ENCODE measurements at places on chromosomes 13 and 19.
A peak's percentile ranks its signal among the peaks of the same experiment; 100 is the strongest.

- no peak for DNase-seq
Measured at GRCh38 chr19:4606921-4607678, 32.2 kb upstream of the TNFAIP8L1 start.

GRCh38 chr19:40147693-40148347 is 43.4 kb upstream of the MAP3K10 start:
- DNase-seq: no peak

GRCh38 chr13:113668491-113668971 is 1.5 kb downstream of the GRK1 start:
- DNase-seq: no peak

- DNase-seq: no peak
Measured at GRCh38 chr13:45441633-45442032, 23.1 kb upstream of the COG3 start.

- DNase-seq: no peak
Measured at GRCh38 chr13:39336207-39336606, 266.8 kb downstream of the LHFPL6 start.

GRCh38 chr13:112664501-112665203 is 25.2 kb upstream of the ATP11A start:
- no peak for DNase-seq

DNA sequence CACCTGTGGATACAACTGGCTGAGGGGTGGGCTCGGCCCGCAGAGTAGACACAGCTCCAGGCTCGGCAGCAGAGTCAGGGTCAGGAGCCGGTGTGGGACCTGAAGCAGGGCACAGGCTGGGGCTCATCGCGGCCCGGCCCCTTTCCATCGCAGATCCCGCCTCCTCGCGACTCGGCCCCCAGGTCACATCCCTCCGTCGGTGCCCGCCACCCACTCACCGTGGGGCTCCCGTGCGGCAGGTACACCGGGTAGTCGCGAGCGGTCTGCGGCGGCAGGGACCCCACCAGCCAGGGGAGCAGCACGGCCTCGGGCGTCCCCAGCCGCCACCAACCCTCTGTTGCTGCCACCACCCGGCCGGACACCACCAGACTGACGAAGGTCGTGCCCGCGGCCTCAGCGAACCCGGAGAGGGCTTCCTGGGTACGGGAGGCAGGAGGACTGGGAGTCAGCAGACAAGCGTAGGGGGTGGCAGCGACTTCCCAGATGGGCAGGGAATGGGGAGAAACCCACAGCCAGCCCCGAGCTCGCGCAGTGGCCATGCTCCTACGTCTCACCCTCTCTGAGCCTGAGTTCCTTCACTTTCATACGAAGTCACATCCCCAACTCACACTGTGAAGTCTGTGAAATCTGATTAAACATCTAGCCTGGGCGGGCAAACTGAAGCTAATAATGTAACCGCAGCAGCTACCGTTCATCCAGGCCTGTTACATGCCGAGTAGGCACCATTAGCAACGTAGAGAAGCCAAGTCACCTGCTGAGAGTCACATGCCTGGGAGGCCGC is 3.7 kb downstream of the FUZ start:
- DNase-seq: peak; percentile 19

DNA sequence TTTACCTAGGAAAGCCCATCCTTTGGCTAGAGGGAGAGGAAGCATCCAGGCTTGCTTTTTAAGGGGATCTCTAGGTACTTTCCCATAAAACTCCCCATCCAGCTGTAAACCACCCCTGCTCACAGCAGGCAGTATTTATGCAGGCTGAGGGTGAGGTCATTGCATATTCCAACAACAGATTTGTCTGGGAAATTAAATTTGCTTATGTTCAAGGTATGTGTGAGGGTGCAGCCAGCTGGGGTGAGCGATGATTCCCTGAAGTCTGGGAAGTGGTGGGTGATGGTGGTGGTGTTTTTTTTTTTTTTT is 96.3 kb upstream of the C1QTNF9B start:
- DNase-seq: no peak

DNA sequence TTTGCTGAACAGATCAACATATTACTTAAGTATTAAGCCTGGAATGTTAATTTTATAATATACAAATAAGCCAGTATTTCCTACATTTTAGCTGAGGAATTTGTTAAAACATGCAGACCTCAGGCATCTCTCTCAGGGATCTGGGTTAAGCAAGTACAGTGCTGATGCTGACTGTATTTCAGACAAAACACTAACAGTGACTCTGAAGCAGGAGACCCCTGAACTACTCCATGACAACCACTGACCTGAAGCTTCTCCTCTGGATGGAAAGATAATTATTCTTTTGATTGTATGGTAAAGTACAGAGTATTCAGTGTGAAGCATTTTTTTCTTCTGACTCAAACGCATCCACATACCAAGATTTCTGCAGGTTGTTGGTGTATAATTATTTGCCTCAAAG is 680.8 kb downstream of the LIG4 start:
- DNase-seq: no peak

DNA sequence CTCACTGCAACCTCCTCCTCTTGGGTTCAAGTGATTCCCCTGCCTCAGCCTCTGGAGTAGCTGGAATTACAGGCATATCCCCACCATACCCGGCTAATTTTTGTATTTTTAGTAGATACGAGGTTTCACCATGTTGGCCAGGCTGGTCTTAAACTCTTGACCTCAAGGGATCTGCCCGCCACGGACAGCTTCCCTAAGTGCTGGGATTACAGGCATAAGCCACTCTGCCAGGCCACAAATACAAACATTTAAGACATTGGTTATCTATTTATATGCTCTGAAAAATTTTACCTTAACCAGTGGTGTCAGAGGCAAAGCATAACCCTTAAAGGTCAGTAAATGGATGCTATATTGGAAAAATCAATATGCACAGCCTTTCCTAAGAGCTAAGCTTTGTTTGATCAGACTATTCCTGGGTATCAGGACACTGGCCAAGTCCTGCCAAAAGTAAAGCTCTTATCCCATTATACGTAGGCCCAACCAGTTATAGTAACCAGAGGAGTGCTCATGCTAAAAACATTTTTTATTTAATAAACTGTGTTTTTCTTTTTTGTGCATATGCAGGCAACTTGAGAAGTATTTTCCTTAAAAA is 56.4 kb upstream of the STARD13 start:
- no peak for DNase-seq

DNA sequence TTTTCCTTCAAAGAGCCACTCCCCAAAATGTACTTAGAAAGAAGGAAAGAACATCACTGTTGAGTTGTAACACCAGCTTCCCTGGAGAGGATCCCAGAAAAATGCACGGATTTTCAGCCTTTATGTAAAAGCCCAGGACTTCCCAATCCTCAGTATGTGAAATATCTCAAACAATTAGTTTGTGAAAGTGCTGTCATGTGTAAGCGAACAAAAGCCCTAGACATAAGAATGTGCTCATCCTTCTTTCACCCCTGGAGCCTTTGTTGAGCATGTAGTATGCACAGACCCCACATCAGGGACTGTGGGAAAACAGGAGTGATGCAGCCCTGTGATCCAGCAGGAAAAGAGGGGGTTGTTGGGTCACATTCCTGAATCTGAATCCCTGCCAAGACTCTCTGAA is 441.4 kb upstream of the ZNF507 start:
- no peak for DNase-seq

- DNase-seq: no peak
Measured at GRCh38 chr13:50927701-50928100, 18.1 kb downstream of the RNASEH2B start.

- no peak for DNase-seq
Measured at GRCh38 chr19:13748169-13748828, 16.0 kb upstream of the MRI1 start.

- DNase-seq: no peak
Measured at GRCh38 chr19:10812196-10812595, 23.8 kb downstream of the TMED1 start.

- peak; percentile 29 for DNase-seq
Measured at GRCh38 chr19:8615813-8616596, 5.5 kb upstream of the ADAMTS10 start.

DNA sequence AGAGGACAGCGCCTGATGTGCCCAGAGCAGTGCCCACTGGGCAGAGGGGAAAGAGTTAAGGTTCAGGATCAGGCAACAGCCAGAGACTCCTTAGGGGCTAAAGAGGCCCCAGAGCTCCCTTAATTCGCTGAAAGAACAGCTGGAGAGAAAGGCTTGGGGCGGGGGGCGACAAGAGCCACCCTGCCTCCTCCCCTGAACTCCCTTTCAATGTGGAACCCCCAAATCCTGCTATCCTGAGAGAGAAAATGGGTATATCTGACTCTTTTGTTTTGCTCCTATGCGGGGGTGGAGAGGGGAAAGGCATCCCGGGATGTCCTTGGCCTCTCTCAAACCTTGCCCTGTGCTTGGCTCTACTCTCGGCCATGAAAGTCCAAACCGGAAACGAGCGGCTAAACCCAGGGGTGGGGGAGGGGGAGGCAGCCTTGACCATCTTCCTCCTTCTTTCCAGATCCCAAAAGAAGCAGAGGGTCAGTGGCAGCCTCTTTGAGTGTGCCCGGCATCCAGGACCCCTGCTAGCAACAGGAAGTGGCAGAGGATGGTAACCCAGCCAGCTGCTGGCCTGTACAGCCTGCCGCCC is 4.7 kb downstream of the PRKACA start:
- no peak for DNase-seq

DNA sequence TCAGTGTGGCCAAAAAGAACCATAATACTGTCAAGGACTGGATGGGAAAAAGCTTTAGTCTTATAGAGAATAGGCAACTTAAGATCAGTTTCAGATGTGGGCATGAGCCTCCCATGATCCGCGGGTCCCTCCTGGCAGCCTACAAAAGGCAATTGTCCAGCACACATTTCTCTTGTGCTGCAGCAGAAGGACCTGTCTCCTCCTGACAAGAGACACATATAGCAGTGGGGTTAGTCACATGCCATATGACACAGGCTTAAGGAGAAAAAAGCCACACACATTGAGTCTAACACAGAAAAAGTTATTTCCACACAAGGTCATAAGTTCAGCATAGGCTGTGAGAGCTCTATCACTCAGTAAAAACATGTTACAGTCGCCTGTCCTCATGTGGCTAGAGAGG is 1378.7 kb upstream of the PRR20A start:
- no peak for DNase-seq

GRCh38 chr19:33231511-33231910 is 5.9 kb upstream of the SLC7A10 start:
- DNase-seq: no peak

GRCh38 chr13:64855506-64855905 is 2374.6 kb downstream of the PCDH9 start:
- no peak for DNase-seq

DNA sequence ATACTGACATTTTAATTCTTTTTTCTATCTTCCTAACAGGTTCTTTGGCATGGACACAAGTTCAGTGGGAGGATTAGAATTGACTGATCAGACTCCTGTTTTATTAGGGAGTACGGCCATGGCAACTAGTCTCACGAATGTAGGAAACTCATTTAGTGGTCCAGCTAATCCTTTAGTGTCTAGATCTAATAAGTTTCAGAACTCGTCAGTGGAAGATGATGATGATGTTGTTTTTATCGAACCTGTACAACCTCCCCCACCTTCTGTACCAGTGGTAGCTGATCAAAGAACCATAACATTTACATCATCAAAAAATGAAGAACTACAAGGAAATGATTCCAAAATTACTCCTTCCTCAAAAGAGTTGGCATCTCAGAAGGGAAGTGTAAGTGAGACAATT is 34.5 kb downstream of the ZMYM2 start:
- no peak for DNase-seq

GRCh38 chr19:10812902-10813404 is 23.1 kb downstream of the TMED1 start:
- DNase-seq: peak; percentile 19

DNA sequence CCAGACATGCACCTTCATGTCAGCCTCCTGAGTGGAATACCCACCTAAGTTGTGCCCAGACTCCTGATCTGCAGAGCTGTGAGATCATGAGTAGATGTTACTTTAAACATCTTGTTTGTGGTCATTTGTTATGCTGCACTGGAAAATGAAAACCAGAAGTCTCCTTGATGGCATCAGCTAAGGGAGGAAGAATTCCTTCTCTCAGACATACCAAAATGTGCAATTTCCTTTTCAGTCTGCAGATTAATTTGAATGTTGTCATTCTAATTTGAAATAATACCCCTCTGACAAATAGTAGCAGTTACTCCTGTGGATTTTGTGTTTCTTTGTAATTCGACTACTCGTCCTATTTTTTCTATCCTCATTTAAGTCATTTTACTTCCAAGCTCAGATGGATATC is 59.3 kb downstream of the ITGBL1 start:
- no peak for DNase-seq

GRCh38 chr19:12786141-12786870 is 5.0 kb upstream of the JUNB start:
- no peak for DNase-seq

- no peak for DNase-seq
Measured at GRCh38 chr13:110396913-110397381, 89.9 kb downstream of the COL4A2 start.

DNA sequence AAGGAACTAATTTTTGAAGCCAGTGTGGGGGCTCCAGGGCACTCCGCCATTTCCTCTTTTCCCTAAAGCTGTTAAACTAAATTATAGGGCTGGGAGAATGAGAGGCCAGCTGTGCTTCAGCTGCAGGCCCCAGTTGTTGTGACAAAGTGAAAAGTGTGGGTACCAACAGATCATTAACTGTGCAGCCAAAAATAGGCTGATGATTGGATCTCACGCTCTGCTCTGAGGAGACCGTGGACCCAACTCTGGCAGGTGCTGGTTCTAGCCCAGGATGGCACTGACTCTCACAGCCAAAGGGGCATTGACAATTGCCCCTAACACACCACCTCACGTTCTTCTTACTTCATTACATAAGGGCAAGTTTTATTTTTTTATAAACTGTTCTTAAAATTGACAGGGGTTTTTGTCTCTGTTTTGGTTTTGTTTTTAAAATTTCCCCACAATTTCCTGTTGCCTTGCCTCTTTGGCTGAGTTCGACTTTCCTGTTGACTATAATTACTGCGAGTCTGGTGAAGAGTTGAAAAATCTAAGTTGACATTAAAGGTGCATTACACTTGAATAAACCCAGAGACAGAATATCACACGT is 391.0 kb downstream of the FGF9 start:
- DNase-seq: no peak

GRCh38 chr13:113186061-113186900 is 22.2 kb downstream of the PCID2 start:
- no peak for DNase-seq

DNA sequence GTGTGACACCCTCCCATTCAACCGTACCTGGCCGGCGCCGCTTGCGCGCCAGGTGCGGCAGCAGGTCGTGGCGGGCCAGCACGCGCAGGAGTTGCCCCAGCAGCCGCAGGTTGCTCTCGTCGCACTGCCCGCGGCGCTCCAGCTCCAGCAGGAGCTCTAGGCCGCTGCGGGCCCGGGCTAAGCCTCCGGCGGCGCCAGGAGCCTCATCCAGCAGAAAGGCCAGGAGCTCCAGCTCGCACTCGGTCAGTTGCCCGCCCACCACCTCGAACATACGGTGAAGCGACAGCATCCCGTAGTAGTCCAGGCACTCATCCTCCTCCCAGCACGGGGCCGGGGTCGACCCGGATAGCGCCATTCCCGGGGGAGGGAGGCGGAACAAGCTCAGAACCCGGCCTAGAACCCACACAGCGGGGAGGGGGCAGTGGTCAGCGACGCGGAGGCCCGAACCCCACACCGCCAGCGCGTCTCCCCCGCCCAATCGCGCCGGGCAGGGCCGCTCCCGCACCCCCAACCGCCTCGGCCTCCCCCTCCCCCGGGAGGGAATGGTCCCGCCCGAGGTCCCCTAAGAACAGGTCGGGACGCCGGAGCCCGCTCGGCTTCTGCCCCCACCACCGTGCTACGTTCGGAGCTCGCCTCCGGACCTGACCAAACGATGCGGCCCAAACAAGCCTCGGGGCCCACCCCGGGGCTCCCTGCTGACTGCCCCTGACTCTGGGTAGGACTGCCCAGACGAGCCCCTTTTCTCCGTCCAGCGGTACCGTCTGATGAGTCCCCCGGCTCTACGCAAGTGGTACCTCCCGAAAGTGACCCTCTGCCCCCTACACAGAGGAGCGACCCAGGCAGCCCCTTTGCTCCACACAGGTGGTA is 591 bp downstream of the DEDD2 start:
- DNase-seq: no peak
